ENCODE measurements at places on chromosomes 13 and 19.

DNA sequence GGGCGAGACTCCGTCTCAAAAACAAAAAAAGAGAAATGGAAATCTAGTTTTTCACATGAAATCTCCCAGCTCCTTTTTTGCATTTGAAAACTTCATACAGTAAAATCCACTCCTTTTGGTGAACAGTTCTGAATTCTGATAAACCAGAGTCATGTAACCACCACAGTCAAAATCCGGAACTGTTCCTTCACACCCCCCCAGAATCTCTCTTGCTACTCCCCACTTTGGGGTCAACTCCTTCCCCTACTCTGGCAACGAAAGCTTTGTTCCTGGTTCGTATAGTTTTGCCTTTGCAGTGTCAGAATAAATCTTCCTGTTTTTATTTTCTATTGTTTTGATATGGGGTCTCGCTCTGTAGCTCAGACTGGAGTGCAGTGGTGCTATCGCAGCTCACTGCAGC lies 23.7 kb downstream of the RCN3 start:
- no peak for DNase-seq

DNA sequence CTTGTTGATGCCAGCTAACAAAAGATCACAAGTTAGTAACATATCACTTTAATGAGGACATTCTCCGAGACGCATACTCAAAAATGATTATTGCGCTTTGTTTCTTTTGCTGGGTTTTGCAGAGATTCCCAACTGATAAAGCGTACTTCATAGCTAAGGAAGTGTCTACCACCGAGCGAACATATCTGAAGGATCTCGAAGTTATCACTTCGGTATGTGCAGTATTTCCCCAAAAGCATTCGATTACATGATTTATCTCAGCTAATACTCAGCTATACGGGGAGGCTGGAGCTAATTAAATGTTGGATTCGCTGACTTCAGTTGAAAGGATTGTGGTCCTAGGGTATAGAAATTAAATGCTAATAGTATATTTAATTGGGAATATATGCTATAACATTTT lies 166.3 kb downstream of the STK24 start:
- no peak for DNase-seq

- DNase-seq = no peak
These were observed 135.0 kb upstream of the KL start for GRCh38 chr13:32881074-32881776.

GRCh38 chr13:113989585-113990300 lies 15.9 kb upstream of the C13orf46 start:
- DNase-seq = no peak

DNA sequence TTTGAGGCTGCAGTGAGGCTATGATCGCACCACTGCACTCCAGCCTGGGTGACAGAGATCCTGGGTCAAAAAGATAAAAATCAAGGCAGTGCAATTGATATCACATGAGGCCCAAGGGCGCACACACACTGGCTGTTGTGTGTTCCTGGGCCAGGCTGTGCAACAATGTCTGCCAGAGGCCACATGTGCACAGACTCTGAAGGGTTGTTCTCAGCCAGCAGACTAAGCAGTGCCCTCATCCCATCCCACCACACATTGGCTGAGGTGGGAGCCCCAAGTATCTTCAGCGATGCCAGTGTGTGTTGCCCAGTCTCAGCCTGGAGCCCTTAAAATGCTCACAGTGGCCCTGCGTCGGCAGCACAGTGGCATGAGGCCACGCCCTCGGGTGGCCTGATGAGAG lies 12.6 kb downstream of the PEX11G start:
- DNase-seq = no peak

GRCh38 chr13:109778102-109778542 lies 8.3 kb downstream of the IRS2 start:
- no peak for DNase-seq

- DNase-seq = no peak
These were observed 1.8 kb downstream of the HMGB1 start for GRCh38 chr13:30463787-30464495.

GRCh38 chr19:2457394-2458037 lies 757 bp upstream of the LMNB2 start:
- DNase-seq = no peak

GRCh38 chr19:17605761-17606589 lies 50.5 kb downstream of the COLGALT1 start:
- peak; percentile 76 for DNase-seq

DNA sequence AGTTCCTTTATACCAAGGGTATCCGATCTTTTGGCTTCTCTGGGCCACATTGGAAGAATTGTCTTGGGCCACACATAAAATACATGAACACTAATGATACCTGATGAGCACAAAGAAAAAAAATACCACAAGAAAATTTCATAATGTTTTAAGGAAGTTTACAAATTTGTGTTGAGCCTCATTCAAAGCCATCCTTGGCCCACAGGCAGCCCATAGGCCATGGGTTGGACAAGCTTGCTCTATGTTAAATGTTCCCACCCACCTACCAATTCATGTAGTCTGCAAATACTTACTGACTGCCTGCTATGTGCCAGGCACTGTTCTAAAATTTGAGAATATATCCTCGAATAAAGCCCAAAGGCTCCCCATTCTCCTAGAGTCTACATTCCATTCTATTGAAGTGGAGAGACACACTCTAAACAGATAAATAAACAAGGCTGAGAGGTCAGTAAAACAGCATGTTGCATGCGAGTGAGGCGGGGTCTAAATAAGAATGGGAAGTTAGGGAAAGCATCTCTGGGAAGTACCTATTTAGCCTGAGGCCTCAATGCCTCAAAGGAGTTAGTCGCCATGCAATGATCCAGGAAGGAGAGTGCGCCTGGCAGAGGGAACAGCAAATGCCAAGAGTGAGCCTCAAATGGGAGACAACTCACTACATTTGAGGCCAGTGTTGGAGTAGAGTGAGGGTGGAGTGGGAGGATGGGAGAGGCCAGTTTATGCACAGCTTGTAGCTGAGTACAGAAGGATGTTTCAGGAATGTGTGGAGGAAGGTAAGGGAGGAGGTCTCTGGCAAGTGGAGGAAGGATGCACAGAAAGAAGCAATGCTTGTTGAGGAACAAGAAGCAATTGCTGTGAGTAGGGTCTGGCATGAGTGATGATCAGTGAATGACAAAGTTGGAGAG lies 52.5 kb upstream of the CLDN10 start:
- DNase-seq = no peak

DNA sequence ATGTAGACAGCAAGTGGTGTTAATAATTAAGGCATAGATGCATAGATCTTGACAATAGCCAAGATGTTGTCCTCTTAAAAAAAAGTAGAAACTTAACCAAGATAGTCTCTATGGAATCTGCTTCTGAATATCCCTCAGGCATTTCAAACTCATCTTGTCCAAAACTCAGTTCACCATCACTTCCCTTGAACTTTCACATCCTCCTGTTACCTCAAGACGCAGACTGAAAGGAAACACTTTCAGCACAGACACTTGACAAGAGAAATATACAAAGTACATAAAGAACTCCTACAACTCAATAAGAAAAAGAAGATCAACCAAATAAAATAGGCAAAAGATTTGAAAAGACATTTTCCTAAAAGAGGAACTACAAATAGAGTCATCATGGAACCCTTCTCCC lies 451.1 kb downstream of the FOXO1 start:
- DNase-seq = no peak

- DNase-seq = no peak
These were observed 46.7 kb upstream of the RNF113B start for GRCh38 chr13:98223741-98224140.

DNA sequence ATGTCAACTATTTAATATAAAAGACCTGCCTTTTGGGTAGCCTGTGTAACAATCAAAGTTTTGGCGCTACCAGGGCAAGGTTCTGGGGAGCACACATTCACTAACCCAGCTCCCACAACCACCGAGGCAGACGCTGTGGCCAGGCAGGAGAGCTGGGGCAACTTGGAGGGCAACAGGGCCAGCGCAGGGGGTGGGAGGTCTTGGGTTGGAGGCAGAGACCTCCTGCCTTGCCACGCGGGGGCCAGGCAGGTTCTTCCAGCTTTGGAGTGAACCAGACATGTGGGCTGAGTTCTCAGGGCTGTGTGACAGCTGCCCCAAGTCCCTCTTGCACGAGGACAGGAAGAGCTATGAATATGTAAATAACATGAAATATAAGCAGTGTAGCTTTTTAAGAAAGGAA lies 30.3 kb upstream of the MCF2L start:
- no peak for DNase-seq

GRCh38 chr13:48942131-48942530 lies 33.6 kb upstream of the FNDC3A start:
- DNase-seq = no peak

DNA sequence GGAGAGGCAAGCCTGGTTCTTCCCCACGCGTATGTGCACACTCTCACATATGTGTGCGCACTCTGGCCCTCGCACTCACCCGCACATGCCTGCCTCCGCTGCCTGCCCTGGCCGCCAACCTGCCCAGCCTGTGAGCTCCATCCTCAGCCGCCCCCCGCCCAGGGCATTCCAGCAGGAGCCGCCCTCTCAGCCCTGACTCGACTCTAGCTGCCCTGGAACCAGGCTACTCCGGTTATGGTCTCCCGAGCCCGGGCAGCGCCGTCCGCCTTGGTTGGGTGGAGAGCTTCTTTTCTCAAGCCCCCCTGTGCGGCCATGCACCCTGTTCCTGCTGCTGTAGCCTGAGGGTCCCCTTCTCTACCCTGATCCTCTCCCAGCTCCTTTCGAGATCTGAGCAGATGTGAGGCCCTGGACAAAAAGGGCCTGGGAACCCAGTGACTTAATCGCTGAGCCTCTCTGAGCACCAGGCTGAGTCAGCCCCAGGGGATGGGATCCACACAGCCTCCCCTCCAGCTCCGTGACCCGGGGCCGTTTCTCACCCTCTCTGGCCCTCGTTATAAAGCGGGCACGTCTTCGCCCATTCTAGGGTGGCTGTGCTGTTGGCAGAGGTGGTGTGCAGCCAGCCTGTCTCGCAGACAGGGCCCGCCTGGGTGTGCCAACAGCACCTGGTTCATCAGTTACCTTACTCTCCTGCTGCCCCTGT lies 191.5 kb downstream of the TEX29 start:
- no peak for DNase-seq

- DNase-seq = no peak
These were observed 53.9 kb downstream of the RBM26 start for GRCh38 chr13:79352107-79352506.

GRCh38 chr13:62973804-62974203 lies 1558.2 kb upstream of the PCDH20 start:
- DNase-seq = no peak

DNA sequence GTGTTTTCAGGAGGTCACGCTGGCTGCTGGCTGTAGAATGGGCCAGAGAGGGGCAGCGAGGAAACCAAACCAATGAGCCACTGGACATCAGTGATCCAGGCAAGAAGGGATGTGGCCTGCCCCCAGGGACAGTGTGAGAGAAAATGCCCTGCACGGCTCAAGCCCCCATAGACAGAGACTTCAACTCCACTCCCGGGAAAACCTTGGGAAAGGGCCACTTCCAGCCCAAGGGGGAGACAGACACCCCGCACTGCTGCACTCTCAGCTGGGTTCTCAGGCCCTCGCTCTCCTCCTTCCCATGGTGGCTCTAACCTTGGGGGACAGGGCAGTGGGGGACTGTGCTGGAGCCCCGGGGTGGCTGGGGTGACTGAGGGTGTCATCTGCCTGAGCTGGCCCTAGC lies 172.0 kb downstream of the KATNAL1 start:
- DNase-seq = no peak

GRCh38 chr19:8041531-8041931 lies 11.0 kb upstream of the CCL25 start:
- no peak for DNase-seq

DNA sequence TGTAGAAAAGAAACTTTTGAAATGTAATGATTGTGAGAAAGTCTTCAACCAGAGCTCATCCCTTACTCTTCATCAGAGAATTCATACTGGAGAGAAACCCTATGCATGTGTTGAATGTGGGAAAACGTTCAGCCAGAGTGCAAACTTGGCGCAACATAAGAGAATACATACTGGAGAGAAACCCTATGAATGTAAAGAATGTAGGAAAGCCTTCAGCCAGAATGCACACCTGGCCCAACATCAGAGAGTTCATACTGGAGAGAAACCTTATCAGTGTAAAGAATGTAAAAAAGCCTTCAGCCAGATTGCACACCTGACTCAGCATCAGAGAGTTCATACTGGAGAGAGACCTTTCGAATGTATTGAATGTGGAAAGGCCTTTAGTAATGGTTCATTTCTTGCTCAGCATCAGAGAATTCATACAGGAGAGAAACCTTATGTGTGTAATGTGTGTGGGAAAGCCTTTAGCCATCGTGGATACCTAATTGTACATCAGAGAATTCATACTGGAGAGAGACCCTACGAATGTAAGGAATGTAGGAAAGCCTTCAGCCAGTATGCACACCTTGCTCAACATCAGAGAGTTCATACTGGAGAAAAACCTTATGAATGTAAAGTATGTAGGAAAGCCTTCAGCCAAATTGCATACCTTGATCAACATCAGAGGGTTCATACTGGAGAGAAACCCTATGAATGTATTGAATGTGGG lies 19.3 kb downstream of the ZNF583 start:
- no peak for DNase-seq

GRCh38 chr19:33493401-33494275 lies 28.0 kb downstream of the PEPD start:
- no peak for DNase-seq

DNA sequence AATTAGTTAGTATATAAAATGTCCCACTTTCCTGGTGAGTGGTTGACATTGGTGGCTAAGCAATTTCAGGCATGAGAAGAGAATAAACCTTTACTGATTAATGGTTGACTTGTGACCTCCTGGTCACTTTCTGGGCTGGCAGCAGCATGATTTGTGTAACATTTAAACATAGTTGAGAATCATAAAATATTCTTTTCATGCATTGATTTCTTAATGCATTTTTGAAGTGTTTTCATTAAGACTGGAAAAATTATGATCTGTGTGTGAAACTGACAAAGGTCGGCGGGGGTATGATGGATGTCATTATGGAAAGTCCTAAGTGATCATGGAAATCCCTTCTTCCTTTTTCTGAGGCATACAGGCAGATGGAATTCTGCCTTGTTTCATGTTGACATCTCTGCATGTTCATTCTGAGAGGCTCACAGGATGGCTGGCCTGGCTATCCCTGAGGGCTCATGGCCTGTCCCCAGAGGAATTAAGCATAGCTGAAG lies 98.7 kb upstream of the RNF113B start:
- no peak for DNase-seq

- DNase-seq = no peak
These were observed 919 bp downstream of the DACT3 start for GRCh38 chr19:46660008-46660517.

DNA sequence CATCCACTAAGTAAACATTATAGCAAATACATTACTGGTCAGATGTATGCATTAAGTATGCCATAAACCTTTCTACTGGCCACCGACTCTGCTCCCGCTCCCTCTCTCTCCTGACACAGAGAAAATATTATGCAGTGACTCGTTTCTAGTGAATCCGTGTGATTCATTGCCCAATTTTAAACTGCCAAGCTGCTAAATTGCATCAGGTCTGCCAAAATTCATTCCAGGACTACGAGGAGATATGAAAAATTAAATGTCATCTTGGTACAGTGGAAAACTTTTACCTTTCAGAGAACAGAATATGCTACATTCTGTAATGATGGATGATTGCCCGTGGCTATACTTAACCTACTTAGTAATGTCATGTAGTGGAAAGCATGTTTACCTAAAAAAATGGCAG lies 368.8 kb upstream of the TSHZ3 start:
- no peak for DNase-seq

- peak; percentile 96 for DNase-seq
These were observed 18.1 kb downstream of the DHRS12 start for GRCh38 chr13:51785712-51786424.

Measured in NCI-H187 (cell line).